Dermis microvascular lymphatic vessel endothelial cell (primary cell): ENCODE measurements at places on chromosomes 5 and 9. TPM values are rescaled to one million over a fixed set of nuclear protein-coding genes. Genes with fewer than 3 reads are reported as not detected.

The BASP1 gene
- total RNA-seq, result 1.3 and 2.4 TPM in 2 replicates

The TMEM171 gene
- total RNA-seq, result 0.76 and 1.4 TPM in 2 replicates

The PTBP3 gene
- total RNA-seq, result 40.2 and 41.6 TPM in 2 replicates

The RCL1 gene
- 9.1 and 10.6 TPM in 2 replicates for total RNA-seq

The RAB14 gene
- total RNA-seq, result 26.2 and 33.8 TPM in 2 replicates

The DMRT3 gene
- total RNA-seq, result not detected in 2 replicates

The EFCAB9 gene
- total RNA-seq, result not detected in 2 replicates

The MEGF10 gene
- 0.90 and 3.4 TPM in 2 replicates for total RNA-seq

The SHLD3 gene
- 2.7 TPM in 2 replicates for total RNA-seq

The FOXD4L3 gene
- under 0.01 TPM in 1 of 2 replicates, not detected in the other for total RNA-seq

The SPARC gene
- 509 and 525 TPM in 2 replicates for total RNA-seq

The PCDHA9 gene
- total RNA-seq, result under 0.01 TPM in 2 replicates

The BARHL1 gene
- not detected in 2 replicates for total RNA-seq

The BAG1 gene
- 33.5 and 48.3 TPM in 2 replicates for total RNA-seq

The GABRA1 gene
- total RNA-seq, result not detected in 2 replicates

The ADAMTS13 gene
- total RNA-seq, result 0.39 and 1.0 TPM in 2 replicates

The SMIM3 gene
- 4.4 and 4.8 TPM in 2 replicates for total RNA-seq

The ZCCHC10 gene
- 12.3 and 15.2 TPM in 2 replicates for total RNA-seq

The C5orf52 gene
- not detected in 2 replicates for total RNA-seq

The RNF208 gene
- under 0.01 and 0.13 TPM in 2 replicates for total RNA-seq

The PALM2AKAP2 gene
- under 0.01 TPM in 2 replicates for total RNA-seq

The PPIC gene
- total RNA-seq, result 50.1 and 66.2 TPM in 2 replicates

The SH3PXD2B gene
- 12.5 and 24.3 TPM in 2 replicates for total RNA-seq

The LURAP1L gene
- 2.5 and 2.6 TPM in 2 replicates for total RNA-seq

The TAF11L9 gene
- total RNA-seq, result not detected in 2 replicates

The PCDHB11 gene
- total RNA-seq, result 0.13 and 0.89 TPM in 2 replicates

The PTGES gene
- total RNA-seq, result 0.25 and 0.26 TPM in 2 replicates

The MYOT gene
- total RNA-seq, result not detected in 2 replicates

The MZB1 gene
- 0.13 TPM in 1 of 2 replicates, not detected in the other for total RNA-seq

The MEIKIN gene
- not detected in 2 replicates for total RNA-seq

The GKAP1 gene
- total RNA-seq, result 0.64 and 0.89 TPM in 2 replicates

The RASGRF2 gene
- 19.8 and 23.2 TPM in 2 replicates for total RNA-seq

The ADCY2 gene
- total RNA-seq, result not detected in 2 replicates

The PTGER4 gene
- total RNA-seq, result 5.7 and 5.9 TPM in 2 replicates

The PTPN3 gene
- total RNA-seq, result 2.1 and 5.3 TPM in 2 replicates

The PROB1 gene
- 3.1 and 5.1 TPM in 2 replicates for total RNA-seq

The CYSRT1 gene
- 0.13 and 0.25 TPM in 2 replicates for total RNA-seq

The PRLR gene
- under 0.01 TPM in 2 replicates for total RNA-seq

The PFN3 gene
- total RNA-seq, result not detected in 2 replicates

The STK32A gene
- total RNA-seq, result 0.13 and 0.25 TPM in 2 replicates
